ENCODE measurements at places on chromosomes 7 and 10.

DNA sequence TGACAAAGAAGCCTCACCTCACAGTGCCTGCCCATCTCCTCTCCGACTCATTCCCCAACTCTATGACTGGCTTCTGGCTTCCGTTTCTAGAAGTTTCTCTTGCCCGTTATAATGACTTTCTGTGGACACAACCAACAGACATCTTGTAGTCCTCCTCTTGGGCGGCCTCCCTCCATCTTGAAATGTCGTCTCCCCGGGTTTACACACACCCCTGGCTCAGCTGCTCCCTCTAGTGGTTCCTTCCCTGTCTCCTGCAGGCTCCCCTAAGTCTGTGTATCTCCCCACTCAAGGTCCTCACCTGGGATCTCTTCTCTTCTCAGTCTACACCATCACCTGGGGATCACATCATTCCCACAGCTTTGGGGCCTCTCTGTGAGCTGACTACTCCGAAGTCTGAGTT is 123.4 kb upstream of the NEBL start:
- DNase-seq = no peak

GRCh38 chr7:26065652-26066051 is 86.3 kb upstream of the NFE2L3 start:
- DNase-seq = no peak

GRCh38 chr7:49976238-49976637 is 116.8 kb downstream of the ZPBP start:
- DNase-seq = no peak

DNA sequence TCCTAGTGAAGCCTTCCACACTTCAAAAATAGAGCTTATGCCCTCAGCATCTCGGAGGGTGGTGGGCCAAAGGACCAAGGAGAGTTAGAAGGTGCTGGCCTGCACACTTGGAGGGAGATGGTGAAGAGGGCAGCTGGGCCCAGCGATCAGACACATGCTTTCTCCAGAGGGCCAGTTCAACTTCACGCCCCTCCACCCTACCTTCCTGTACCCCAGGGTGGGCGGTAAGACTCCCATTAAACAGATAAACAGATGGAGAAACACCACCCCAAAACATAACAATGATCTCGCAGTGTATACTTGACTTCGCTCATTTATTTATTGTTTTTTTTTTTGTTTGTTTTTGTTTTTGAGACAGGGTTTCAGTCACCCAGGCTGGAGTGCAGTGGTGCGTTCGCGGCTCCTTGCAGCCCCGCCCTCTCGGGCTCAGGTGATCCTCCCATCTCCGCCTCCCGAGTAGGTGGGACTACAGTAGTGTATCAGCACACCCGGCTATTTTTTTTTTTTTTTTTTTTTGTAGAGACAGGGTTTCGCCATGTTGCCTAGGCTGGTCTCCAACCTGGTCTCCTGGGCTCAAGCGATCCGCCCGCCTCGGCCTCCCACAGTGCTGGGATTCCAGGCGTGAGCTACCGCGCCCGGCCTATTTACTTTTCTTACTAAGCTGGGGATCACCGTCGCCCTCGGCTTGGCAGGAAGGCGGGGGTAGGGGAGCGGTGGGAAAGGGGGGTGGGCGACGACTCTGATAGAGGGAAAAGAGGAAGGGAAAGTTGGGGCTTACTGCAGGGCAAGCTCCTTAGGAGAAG is 1.8 kb downstream of the C10orf95 start:
- DNase-seq = peak; percentile 51

DNA sequence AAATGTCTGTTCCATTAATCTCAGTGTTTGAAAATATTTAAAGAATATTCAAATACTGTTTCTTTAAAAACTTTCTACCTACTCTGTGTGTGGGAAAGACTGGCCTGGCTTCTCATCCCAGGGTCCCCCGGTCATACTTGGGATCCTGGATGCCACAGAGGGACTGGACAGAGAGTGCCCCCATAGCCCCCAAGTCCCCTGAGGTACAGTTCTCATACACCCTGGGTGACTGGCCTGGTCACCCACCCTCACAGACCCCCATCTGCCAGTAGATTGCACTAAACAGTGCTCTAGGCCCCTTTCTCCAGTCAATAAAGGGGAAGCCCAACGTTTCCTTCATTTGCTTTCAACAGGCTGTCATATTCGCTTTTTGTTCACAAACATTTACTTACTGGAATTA is 3.0 kb downstream of the TMEM273 start:
- DNase-seq = no peak

DNA sequence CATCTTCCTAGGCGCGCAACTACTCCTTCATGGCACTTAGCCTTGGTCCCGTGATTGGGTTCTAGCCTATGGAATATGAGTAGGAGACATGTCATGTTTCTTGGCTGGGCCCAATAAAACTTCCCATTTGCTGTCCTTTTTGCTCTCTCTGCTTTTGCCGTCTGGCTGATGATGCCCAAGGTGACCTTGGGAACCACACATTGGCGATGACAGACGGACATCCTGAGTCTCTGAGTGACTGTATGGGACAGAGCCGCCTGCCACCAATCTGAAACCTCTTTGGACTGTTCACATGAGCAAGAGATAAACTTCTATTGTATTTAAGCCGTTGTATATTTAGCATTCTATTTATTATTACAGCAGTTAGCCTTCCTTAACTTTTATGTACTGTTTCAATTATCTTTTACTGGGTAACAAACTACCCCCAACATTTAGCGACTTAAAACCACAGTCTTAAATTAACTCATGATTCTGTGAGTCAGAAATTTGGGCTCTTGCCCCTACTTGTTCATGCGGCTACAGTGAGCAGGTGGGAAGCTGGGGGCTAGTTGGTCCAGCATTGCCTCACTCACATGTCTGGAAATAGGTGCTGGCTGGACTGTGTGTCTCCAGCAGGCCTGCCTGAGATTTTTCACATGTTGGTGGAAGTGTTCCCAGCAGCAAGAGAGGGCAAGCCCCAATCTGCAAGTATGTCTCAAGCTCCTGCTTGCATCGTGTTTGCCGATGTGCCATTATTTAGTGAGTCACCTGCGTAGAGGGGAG is 71.7 kb downstream of the NOD1 start:
- no peak for DNase-seq

GRCh38 chr7:3063016-3063753 is 19.5 kb upstream of the CARD11 start:
- DNase-seq = peak; percentile 10

DNA sequence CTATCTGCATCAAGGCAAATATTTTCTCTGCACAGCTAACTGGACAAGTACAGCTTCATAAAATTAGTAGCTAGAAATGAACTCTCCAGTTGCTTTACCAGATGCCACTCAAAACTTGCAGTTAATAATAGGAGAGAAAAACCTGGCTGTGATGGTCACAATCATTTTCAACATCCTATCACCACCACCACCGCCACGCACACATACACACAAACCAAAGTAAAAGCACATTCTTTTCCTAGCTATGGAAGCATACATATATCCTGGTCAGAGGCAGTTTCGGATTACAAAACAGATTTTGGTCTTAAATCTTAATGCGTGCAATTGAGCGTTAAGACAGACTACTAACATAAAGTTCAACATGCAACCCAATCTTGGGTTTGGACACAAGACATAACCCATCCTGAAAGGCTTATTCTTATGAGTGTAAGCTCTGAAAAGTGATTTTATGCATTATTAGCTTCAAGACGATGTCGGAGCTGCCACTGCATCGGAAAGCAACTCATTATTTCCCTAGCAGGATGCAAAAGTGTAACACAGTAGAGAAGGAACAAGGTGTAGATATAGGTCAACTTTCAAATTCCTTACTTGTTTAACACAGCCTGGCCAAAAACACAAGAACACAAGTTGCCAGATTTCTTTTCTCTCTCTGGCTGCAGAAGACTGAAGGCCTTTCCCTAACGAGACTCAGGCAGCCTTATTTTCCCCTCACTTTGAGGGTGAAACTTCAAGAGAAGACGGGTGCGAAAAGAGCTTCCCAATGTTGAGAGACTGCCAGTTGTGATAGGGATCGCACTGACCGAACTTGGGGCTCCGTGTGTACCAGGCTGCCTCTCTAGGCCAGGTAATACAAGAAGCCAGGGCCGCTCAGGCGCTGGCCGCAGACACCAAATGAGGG is 1.2 kb downstream of the CACUL1 start:
- no peak for DNase-seq

DNA sequence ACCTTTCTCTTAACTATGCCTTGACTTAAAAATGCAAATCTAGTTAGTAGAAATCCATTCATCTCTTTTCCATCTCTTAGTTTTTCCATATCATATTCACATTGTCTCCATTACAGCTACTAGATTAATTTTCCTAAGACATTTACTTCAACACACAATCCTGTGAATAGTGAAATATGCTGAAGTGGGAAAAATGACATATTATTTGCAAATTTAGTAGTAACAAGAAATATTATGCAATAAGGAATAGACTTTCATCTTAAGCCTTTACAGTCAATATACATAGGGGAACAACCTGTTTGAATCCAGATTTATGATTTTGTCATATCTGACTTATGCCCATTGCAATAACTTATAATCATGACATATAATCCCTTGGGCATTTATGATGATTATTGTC is 277.0 kb upstream of the IMMP2L start:
- DNase-seq = no peak

DNA sequence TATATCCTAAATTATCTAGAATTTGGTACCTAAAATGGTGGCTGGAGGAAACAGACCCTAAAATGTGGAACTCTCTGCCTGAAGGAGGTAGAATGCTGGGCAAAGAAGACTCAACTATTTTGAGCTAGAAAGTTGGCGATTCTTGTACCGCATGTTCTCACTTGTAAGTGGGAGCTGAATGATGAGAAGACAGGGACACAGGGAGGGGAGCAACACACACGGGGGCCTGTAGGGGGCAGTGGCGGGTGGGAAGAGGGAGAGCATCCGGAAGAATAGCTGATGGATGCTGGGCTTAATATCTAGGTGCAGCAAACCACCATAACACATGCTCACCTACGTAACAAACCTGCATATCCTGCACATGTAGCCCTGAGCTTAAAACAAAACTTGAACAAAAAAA is 250.6 kb downstream of the CALN1 start:
- DNase-seq = no peak

GRCh38 chr7:155722936-155723335 is 78.5 kb downstream of the RBM33 start:
- no peak for DNase-seq

DNA sequence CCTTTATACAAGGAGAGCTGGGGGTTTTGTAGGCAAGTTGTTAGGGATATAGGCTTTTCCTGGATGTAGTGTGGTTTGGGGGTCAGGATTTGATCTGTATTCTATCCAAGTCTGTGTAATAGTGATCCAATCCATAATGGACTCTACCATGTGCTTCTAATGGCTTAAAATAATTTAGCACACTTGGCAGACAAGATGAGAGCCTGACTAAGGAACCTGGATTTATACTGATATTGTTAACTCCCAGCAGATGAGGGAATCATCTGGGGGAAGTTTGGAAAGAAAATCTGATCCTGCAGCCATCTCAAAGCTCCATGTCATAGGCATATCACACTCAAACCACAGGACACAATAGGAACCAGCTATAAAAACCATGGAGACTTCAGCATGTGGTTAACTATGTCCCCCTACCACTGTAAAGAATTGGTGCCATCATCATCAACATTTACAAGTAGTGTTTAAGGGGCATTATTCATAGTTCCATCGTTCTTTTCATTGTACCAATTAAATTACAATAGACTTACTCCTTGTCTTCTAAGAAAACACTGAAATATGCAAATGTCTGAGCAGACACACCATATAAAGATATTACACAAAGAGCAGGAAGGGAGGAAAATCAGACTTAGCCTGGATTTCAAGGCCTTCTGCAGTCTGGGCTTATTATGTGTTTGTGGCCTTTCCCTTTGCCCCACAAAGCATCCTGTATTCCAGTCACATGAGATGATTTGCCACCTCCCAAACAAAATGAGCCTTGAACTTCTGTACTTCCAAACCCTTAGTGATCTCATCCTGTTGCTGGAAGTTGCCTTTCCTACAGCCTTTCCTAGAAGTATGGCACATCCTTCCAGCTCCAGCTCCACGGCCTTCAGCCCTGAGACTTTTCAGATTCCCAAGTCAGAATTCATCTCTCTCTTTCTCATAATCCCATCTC is 22.5 kb upstream of the HPS1 start:
- no peak for DNase-seq

- DNase-seq = peak; percentile 21
Measured at GRCh38 chr7:149741629-149742028, 31.8 kb downstream of the ZNF467 start.

- no peak for DNase-seq
Measured at GRCh38 chr10:45023426-45023825, 22.7 kb downstream of the ZNF22 start.

- peak; percentile 86 for DNase-seq
Measured at GRCh38 chr7:37683246-37684120, at the start of gene GPR141. GPR141 (plus strand) TSS chr7:37683766; CDS start chr7:37740394, 56,628 bp downstream.

Data from inflammatory macrophage treated with lipopolysaccharide for 1 hour (primary cell).